T-helper 17 cell (primary cell): ENCODE measurements at places on chromosomes 4 and X.
A peak's percentile ranks its signal among the peaks of the same experiment; 100 is the strongest.

- DNase-seq, result no peak
Observed at GRCh38 chr4:165580351-165580905, 201.6 kb downstream of the CPE start.

GRCh38 chr4:127251423-127251822, 381.3 kb upstream of the INTU start:
- DNase-seq, result no peak

DNA sequence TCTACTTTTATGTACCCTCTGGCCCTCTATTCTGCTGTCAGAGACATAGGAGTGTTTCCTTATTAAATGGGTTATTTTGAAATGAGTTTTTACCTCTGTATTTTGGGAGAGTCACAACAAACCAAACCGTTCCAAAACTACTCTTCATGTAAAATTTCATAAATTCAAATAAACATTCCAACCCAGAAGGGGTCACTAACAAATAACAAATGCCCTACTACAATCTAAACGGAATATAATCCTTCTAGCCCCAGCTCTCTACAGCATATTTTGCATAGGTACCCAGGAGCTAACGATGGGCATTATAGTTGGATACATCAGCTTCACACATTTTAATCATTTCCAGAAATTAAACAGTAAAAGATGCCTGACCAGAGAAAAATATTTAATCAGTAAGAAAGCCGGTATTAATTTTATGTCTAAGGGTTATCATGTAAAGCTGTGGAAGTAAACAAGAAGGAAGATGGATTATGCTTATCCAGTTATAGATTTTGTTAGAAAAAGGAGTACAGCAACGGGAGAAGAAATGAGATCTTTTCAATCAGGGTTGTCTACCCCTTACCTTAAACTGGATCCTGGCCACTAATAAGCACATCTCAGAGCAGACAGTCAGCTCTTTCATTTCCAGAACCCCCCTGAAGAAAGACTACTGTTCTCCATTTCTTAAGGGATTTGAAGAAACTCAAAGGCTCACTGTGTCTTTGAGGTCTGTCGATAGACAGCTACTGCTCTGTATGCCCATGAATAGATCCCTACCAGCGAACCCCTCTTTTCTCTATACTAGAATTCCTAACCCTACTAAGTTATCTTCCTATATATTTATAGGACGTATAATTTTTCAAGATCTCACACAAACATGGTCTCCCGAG, 1.2 kb downstream of the UGDH start:
- DNase-seq, result no peak

DNA sequence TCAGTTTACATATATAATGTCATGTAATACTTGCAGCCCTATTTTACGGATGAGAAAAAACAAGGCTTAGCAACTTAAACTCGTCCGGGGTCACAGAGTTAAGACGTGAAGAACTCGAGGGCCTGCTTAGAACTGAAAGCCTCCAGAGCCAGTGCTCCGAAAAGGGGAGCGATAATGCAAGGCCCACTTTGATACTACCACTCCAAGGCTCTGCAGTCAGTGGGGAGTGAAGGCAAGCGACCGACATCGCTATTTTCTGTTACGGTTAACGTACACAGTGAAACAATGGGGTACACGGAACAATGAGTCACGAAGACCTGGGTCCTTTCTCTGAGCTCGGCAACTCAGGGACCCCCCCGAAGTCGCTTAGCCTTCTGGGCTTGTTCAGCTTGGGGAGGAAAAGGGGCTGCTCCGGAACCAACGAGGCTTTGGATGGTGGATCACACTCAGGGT, 965 bp downstream of the PPA2 start:
- DNase-seq, result peak; percentile 10

DNA sequence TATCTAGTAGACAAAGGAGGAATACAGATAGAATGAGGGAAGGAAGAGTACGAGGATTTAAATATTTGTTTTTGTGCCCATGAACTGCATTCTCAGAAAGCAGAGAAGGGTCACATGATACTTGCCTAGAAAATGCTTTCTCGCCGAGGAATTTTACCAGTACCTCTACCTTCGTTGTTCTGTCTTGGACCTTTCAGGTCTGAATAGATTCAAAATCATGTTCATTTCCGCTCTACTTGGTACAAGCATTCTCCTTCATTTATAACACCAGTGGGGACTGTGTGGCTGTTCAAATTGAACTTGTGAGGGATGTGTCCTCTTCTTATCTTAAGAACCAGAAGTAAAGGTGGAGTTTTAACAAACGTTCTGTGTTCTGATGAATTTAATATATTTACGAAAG, 1.9 kb downstream of the USP38 start:
- no peak for DNase-seq
